ENCODE measurements at places on chromosomes 16 and 17.

DNA sequence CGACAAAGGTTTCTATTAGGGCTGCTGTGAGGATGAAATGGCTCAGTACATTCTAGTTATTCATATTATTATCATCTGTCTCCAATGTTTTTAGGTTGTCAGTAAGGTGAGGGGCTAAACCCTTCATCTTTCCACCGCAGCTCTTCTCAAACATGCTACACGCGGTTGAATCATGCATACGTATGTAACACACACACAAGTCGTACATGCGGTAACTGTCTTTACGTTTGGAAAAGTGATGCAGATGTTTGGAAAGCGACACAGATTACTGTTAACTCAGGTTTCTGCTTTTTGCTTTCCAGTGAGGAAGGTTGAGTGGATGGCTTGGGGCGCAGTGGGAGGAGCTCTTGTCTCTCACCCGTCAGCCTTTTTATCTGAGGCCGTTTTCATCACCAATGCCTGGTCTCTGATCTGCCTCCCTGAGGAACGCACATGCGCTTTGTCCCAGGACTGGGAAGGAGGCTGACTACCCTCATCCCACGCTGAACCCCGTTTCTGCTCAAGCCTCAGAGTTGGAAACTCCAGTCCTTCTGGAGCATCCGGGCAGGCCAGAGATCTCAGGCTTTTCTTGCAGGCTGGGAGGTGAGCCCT, 3.2 kb upstream of the FOXL1 start:
- no peak for DNase-seq

DNA sequence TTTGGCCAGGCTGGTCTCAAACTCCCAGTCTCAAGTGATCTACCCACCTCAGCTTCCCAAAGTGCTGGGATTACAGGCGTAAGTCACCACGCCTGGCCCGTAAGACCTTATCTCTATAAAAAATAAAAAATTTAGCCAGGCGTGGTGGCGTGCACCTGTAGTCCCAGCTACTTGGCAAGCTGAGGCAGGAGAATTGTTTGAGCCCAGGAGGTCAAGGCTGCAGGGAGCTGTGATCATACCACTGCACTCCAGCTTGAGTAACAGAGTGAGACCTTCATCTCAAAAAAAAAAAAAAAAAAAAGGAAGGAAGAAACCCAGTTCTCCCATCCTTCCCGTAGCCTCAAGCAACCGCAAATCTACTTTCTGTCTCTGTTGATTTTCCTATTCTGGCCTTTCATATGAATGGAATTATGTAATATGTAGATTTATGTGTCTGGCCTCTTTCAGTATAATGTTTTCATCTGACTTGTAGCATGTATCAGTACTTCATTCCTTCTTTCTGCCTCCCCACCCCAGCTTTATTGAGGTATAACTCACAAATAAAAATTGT, 11.2 kb downstream of the CASC3 start:
- no peak for DNase-seq

- no peak for DNase-seq
Measured at GRCh38 chr17:82497483-82498405, 21.8 kb upstream of the FOXK2 start.

DNA sequence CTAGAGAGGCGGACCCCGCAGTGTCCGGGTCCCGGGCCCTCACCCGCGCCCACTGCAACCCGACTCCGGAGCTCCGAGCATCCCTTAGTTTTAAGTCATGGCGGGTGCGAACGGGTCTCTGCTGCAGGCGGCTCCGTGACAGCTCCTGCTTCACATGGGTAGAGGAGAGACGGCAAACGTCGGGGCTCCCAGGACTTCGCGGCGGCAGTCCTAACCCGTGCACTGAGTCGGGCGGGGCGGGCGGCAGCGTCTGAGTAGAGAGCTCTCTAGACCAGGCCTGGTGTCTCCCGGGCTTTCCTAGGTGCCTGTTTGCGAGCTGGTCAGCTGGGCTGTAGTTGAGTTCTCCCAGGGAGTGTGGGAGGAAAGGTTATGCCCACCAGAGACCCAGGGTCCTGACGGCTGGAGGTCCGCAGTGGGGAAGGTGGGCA, 345 bp downstream of the TSC2 start:
- DNase-seq: no peak

GRCh38 chr17:7336240-7337175, at the start of gene ACAP1:
Gene ACAP1, plus strand, starts transcription at chr17:7336529. Its CDS starts 206 bp downstream, at chr17:7336735.
- peak; percentile 87 for DNase-seq

DNA sequence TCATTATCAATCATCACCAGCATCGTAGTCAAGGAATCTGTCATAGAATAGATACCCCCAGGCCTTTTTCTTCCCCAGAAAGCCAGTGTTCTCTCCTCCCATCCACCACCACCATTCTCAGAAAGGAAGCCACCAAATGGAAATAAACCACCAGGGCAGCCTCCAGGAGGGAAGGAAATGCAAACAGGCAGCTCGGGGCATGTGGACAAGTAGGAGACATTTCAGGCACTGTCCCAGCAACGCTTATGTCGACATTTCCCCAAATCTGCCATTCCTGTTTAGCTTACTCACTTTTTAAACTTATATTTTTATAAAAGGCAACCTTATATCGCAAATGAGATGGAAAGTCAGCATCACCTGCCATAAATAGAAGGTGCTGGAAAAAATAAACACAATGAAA, 15.8 kb downstream of the EMP2 start:
- DNase-seq: no peak

DNA sequence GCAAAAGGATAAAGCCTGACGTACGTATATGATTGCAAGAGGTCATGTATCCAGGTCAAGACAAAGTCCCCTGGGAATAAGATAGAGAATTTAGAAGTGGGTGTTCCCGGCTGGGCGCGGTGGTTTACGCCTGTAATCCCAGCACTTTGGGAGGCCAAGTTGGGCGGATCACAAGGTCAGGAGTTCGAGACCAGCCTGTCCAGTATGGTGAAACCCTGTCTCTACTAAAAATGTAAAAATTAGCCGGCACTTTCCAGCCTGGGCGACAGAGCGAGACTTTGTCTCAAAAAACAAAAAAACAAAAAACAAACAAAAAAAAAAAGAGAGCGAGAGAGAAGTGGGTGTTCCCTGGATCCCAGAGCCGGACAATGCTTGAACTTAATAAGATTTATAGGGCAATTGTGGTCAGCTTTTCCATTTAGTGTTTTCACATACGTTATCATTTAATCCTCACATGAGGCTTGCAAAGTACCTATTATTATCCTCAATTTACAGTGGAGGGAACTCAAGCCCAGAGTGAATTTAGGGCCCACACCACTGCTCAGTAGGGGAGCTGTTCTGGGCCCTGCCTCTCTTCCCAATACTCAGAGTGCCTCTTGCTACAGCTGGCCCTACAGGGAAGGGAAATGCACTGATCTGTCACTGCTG, 481 bp upstream of the GLTPD2 start:
- DNase-seq: no peak

GRCh38 chr17:19905502-19905901, 37.8 kb upstream of the ULK2 start:
- DNase-seq: no peak

DNA sequence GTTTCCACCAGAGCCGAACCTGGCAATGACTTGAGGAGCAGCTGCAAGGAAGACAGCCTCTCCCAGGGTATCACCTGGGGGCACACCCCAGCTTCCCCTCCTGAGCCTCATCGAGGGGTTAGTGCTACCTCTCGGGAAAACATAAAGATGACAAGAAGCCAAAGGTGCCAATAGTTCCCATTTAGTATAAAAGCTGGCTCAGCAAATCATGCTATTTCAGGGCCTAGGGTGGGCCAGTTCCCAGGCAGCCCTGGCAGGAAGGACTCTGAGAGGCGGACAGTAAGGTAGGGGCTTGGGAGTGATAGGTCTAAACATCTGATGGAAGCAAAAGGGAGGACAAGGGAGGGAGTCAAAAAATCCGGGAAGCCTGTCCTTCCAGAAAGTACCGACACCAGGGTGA, 46.2 kb downstream of the SOST start:
- DNase-seq: no peak

DNA sequence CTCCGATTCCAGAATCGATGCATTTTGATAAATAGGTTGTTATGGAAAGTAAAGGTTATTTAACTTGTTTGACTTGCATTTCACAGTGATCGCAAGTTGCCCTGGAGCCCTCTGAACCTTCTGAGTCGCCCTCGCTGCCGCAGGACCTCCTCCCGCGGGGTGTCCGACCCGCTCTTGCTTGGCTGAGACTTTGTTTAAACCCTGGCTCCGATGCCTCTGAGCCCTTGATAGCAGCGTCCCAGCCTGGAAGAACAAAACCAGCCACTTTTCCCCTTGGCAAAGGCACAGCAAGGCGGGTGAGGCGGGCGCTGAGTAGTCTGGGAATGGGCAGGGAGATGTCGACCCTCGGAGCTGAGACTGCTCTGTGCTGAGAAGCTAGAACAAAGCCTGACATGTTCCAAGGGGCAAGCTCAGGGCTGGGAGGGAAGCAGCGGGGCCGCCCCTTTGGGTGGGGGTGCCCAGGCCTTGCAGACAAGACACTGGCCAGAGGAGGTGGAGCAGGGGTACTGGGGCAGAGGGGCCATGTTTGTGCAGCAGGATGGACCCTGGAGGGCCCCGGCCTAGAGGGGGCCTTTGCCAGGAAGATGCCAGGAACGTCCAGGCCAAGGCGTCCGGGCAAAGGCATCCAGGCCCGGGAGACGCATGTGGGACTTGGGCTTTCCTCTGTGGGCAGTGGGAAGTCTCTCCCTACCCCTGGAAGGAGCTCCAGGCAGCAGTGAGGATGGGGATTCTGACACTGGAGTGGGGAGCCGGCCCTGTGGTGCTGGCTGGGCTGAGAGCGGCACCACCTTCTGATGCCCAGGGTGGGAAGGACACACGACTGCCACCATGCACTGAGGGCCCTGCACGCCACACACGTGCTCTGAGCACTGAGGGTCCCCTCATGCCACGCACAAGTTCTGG, 30.3 kb upstream of the CDH15 start:
- DNase-seq: no peak

- DNase-seq: no peak
Measured at GRCh38 chr17:45942284-45942683, 47.9 kb downstream of the MAPT start.

DNA sequence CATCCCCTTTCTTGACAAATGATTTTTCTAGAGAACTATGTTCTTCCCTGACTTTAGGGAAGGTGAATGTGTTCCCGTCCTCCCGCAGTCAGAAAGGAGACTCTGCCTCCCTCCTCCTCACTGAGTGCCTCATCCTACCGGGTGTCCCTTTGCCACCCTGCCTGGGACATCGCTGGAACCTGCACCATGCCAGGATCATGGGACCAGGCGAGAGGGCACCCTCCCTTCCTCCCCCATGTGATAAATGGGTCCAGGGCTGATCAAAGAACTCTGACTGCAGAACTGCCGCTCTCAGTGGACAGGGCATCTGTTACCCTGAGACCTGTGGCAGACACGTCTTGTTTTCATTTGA, 7.4 kb downstream of the NAT9 start:
- no peak for DNase-seq

- no peak for DNase-seq
Measured at GRCh38 chr17:6501359-6501758, 55.0 kb downstream of the PITPNM3 start.

GRCh38 chr17:71486261-71486660, 634.6 kb upstream of the SOX9 start:
- no peak for DNase-seq

DNA sequence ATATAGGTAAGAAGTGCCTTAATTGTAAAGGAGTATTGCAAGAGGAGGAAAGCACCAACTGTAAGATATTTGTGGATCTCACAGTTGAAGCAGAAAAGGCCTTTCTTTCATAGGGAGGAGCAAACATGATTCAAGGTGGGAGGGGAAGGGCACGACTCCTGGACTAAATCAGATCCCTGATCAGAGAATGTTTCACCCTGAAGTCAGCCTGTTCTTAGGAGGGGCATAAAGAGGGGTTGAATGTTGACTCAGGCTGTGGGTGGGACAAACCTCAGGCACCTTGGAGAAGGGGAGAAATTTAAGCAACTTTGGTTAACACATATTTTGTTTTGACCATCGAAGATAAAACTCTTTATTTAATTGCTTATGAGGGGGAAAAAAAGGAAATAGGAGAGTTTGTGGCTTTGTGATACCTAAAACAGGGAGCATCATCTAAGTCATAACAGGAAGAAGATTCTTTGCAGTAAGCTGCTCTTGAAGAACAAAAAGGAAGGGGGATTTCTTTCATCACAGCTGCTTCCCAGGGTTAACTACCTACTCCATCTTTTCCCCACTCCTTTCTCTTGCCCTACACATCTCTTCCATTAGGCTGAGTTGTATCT, 158.6 kb upstream of the ZNF267 start:
- no peak for DNase-seq

- DNase-seq: no peak
Measured at GRCh38 chr16:18047761-18048160, 288.8 kb downstream of the NPIPA8 start.

DNA sequence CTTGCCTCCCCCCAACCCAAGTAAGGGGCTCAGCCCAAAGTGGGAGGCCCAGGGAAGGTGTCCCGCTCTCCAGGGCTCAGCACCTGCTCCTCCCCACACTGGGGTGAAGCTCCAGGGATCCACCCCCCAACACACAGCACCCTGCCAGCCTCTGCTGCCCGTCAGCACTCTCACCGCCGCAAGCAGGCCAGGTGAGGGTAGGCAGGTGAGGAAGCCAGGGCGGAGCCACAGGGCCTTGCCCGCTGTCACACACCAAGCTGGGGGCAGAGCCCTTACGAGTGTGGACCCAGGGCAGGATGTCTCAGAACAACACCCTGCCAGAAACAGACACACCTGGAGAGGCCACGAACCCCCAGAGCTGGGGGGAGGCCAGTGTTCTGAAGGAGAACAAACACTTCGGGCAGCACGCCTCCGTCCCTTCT, 19.5 kb downstream of the PLLP start:
- no peak for DNase-seq

Data from GDM1 (cell line).